GOT3 (cell line): ENCODE measurements at places on chromosomes 12 and 14.

DNA sequence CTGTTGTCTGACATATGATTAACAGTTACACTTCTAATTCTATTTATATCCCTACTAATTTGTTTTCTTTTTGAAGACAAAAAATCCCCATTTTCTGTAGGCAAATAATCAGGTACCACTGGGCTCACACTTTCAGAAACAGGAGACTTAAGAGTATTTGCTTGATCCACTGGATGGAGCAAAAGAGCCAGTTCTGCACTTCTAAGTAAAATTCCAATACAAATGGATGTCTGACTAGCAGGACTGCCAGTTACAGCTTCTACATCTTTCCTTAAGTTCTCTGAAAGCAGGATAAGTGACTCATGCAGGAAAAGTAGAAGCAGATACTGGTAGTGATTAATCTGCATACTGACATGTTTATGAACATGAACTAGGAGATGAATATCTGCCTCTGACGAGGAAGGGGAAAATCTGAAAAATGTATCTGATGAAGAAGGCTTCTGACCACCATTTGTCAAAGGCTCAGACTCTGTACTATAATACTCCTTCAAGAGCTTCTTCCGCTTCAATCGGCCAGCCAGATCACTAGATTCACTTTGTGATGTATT lies 73.8 kb upstream of the ANKS1B start:
- no peak for DNase-seq

- DNase-seq: no peak
Observed at GRCh38 chr12:100656856-100657255, 83.4 kb downstream of the GAS2L3 start.

GRCh38 chr14:60773558-60773957 lies 39.0 kb downstream of the MNAT1 start:
- no peak for DNase-seq

- DNase-seq: no peak
Observed at GRCh38 chr14:39229601-39230110, 4.1 kb upstream of the MIA2 start.

DNA sequence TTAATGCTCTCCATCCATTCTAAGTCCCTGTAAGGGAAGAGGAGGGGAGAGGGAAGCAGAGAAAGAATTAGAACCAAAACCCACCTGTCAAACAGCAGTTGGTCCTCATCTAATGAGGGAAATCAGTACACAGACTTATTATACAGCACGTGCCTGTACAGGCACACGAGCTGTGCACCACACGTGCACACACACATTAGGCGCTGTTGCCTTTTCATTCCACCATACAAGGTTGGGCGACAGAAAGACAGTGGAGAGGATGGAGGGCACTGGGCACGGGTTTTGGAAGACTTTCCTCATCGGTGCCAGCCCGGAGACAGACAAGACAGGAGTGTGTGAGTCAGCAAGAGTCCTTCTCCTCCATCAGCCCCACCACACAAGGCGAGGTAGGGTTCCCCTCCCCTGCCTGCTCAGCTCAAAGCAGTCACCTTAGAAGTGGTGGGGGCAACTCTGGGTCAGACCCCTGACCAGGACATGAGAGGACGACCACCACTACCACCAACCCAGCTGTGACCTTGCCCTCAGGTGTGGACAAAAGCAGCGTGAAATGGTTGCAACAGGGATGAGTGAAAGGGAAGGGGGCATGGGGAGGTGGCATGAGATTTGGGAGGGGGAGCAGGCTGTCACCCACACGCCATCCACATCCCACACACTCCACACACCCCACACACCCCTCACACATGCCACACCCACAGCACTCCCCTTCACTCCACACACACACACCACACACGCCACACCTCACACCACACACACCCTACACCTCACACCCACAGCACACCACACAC lies 80.7 kb downstream of the ACTN1 start:
- DNase-seq: no peak

DNA sequence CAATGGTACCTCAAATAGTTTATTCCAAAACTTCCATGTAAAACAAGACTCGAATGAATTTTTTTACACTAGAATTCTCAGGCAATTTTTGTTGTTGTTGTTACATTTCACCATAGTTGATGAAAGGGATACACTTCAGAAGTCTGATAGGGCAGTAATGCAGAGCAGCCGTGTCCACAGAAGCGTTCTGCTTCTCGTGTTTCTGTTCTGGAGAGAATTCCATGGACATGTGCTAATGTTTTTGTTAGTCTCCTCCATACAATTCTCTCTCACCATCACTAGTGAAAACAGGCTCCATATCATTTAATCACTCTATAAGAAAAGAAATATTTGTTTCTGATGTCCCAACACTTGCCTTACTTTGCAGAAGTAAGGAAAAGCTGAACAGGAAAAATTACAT lies 606.1 kb downstream of the SLC16A7 start:
- DNase-seq: no peak

GRCh38 chr14:98187281-98187680 lies 1084.7 kb downstream of the BCL11B start:
- no peak for DNase-seq

- DNase-seq: no peak
Observed at GRCh38 chr12:110316861-110317260, 35.8 kb downstream of the ATP2A2 start.

DNA sequence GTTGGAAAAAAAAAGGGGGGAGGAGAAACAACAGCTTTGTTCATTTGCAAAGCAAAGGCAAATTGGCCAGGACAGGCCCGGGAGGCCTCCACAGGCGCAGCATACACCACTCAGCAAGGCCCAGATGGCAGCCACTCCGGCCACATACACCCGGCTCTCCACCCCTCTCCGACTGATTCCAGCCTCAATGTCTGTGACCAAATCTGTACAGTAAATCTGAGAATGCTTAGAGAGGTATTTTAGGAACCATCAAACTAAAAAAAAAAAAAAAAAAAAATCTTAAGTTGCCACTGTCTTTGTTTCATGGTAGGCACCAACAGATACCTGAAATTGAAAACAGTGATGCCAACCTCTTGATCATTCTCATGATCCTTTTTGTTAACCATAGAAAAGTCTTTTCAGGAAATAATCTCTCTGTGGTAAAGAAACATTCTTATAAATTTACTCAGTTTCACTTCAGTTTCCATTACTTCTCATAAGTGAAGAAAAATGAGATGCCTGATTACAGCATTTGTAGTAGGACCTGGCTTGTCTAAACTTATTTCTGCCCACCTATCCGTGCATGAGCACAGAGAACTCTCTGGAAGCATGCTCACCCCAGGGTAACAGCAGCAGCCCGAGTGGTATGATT lies 20.2 kb downstream of the VPS37B start:
- DNase-seq: no peak

DNA sequence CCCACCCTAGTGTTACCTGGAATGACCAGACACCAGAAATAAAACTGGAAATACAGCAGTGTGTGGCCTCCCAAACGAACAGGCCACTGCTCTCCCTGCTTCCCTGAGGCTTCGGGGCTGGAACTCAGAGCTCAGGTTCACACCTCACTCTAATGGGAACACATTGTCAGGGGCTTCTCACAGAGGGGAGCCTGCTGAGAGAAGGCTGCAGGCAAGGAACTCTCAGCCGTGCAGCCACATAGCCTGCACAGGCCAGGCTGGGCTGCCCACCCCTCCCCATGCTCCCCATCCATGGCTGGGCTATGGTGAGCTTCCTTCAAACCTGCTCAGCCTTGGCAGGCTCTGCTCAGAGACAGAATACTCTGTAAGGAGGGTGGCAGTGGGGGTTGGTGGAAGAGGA lies 302.5 kb downstream of the EMP1 start:
- DNase-seq: no peak

- DNase-seq: no peak
Observed at GRCh38 chr14:59262717-59263454, 74.4 kb downstream of the DAAM1 start.

DNA sequence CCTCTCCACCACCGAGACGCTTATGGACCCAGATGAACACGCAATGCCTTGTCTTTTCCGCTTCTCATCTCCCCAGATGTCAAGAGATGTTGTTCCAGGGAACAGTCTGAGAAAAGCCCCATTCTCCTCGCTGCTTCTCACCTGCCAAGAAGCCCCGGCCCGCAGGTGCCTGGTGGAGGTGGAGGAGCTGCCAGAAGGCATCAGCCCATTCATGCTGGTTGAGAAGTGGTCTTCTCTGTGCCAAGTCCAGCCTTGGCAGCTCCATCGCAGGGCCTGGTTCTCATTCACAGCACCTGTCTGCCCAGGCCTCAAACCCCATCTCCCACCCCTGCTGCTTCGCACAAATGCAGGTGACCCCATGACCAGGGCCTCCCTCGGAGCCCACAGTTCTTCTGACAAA lies 42.3 kb upstream of the TMEM263 start:
- DNase-seq: no peak

GRCh38 chr14:24231263-24232120 lies 675 bp downstream of the NEDD8 start:
- DNase-seq: no peak

DNA sequence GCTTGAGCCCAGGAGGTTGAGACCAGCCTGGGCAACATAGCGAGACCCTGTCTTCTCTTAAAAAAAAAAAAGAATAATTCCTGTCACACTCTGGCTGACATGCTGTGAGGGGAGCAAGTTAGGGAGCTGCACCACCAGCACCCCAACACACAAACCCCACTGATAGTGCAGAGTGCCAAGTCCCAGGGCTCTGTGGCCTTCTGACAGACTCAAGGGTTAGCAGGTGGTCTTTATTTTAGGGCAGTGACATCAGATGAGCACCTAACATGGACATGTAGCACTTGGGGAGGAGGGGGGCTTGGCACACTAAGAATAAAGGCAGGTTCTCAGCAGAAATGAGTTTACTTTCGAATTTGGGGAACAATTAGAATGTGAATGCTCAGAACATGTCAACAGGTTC lies 6.8 kb downstream of the USP5 start:
- DNase-seq: no peak
